ENCODE measurements at places on chromosomes 12 and 14.

DNA sequence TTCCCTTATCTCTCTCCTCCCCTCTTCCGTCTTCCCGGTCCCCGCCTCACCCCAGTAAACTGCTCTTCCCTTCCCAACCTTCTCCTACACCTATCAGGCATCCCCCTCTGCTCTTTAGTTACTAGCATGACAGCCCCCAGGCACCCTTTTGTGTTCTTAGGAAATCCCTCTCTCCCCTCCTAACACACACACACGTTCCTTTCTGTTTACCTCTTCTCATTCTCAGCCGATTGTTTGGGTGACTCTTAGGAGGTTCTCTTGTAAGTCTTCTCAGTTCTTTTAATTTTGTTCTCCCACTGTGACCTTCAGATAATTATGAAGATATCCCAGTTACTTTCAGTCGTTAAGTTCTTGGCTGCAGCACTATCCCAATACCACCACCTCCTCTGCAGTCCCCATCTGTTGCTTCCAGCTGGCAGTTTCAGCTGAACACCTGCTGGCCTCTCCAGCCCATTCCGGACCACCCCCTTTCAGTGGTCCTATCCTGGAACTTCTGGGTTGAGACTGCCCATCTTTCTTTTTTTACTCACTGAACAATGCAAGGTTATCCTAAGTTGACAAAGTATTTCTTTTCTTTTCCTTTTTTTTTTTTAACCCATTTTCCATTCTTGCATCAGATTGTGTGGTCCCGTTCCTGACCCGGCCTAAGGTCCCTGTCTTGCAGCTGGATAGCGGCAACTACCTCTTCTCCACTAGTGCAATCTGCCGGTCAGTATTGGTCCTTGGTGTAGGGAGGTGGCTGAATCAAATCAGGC is 711 bp downstream of the MARS1 start:
- no peak for DNase-seq

DNA sequence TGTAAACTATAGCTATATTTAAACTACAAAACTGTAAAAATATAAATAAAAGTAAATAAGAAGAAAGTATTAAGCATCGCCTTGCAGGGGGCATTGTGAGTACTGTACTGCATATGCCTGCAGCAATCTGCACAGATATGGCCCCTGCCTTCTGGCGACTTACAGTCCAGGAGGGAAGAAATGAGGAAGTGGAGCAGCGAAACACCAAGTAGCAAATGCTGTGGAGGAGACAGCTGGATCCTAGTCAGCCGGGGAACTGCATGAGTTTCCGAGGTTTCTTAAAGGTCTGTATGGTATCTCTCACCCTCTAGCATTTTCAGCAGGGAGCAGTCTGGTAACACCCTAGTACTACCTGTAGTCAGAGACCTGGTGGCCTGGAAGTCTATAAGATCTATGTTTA is 256.9 kb downstream of the CACNA1C start:
- no peak for DNase-seq

GRCh38 chr12:115294453-115295133 is 610.6 kb upstream of the TBX3 start:
- DNase-seq = no peak

DNA sequence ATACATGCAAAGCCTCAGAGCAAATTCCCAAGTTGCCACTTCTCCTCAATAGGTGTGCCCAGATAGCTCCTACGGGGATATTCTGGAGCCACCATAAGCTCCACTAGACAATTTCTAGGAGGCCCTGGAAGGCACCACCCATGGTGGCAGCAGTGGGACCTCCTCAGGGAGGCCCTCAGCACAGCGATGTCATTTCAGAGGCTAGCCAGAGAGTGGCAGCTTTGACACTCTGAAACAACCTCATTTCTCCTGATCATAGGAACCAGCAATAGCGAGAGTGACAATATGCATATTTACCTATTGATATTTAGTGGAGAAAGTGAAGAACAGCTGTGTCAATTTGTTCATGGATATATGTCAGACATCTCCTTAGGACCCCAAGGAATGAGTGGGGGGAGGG is 612.3 kb downstream of the SOX5 start:
- DNase-seq = no peak

- no peak for DNase-seq
These were observed 68.8 kb upstream of the NOS1 start for GRCh38 chr12:117430246-117430645.

DNA sequence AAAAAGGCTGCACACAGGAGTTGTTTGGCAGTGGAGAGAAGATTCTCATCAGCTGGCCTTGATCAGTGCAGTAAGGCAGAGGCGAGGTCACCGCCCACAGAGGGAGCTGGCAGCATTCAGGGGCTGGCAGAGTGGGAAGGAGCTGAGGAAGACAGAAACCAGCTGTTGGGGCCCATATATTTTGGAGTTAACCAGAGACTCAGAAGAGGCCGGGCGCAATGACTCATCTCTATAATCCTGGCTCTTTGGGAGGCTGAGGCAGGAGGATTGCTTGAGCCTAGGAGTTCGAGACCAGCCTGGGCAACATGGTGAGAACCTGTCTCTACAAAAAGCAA is 17.7 kb downstream of the SMCO2 start:
- no peak for DNase-seq

GRCh38 chr14:85399186-85399585 is 130.8 kb upstream of the FLRT2 start:
- DNase-seq = no peak

- no peak for DNase-seq
These were observed 8.0 kb downstream of the GALNT4 start for GRCh38 chr12:89516633-89517032.

DNA sequence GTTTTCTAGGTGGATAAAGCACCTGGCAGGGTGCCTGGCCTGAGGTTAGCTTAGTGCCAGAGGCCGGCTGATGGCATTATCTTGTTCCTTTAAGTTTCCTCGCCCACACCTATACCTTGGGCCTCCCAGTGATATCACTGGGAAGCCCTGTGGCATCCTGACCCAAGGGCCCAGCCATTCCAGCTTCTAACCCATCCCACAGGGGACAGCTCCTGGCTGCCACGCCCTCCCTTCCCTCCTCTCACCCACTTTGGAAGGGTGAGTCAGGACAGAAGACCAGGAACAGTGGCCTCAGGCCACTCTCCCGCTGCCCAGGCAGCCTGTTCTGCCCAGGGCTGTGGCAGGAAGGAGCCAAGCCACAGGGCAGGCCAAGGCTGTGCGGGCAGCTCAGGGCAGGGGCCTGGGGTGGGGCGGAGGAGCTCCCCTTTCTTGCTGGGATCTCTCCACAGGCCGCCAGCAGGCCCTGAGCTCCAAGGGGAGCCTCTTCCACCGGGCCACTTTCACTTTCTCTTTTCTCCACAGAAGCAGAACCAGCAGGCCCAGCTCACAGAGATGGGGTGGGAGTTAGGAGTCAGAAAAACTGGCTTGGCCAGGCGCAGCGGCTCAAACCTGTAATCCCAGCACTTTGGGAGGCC is 75.1 kb downstream of the IRF2BPL start:
- DNase-seq = no peak

GRCh38 chr12:1309613-1310012 is 284.8 kb downstream of the FBXL14 start:
- DNase-seq = no peak

DNA sequence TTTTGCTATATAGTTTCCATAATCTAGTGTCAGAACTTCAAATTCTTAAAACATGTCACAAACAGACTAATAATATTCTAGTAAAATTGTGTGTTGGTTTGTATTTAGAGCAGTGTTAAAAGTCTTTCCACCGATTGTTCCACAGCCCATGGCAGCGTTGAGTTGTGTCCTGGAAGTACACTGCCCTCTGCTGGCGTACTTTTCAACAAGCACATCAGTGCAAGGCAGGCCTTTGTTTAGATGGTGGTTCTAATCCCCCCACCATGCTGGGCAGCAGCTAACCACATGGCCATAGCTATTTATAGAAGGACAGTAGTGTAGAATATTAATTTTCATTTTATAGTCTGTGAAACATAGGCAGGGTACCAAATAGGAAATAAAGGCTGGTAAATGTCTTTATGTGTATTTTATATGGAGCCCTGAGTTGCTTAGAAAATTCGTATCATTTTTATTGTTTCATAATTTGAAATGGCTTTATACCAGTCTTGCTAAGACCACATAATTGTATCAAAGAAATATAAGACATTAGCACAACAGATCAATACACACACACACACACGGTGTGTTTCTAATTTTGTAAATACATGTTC is 235.4 kb downstream of the SEC23A start:
- DNase-seq = peak; percentile 5

DNA sequence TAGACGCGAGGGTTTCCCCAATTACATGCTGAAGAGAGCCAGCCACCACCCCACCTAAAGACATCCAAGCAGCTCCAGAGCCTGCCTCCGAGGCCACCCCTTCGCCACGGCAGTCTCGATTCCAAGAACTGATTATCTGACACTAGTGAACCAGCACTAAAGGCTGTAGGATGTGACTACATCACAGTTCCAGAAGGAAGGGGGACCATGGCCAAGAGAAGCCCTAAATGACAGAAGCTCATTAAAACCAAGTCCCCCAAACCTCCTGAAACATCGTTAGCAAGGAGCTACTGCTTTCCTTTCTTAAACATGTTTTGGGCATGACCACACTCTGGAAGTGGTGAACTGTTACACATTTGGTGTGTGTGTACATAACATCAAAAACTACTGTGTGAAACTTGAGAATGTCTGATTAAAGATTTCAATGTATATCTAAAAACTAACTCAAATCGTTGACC is 88.2 kb downstream of the DUSP16 start:
- DNase-seq = no peak

GRCh38 chr14:91284146-91284790 is 39.8 kb upstream of the GPR68 start:
- no peak for DNase-seq

- DNase-seq = no peak
These were observed 106.7 kb downstream of the PPP2R5E start for GRCh38 chr14:63436286-63437098.

DNA sequence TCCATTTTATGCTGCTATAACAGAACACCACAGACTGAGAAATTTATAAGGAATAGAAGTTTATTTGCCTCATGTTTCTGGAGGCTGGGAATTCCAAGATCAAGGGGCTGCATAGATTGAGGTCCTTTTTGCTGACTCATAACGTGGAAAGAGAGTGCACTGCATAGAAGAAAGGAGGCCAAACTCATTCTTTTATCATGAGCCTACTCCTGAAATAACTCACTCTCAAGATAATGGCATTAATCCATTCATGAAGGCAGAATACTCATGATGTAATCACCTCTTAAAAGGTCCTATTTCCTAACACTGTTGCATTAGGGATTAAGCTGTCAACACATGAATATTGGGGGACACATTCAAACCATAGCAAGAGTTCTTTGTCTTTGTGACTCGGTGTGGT is 60.0 kb upstream of the FBXO33 start:
- no peak for DNase-seq

Data from stimulated activated CD8-positive, alpha-beta memory T cell treated with anti-CD3 and anti-CD28 coated beads, Interleukin-4, amount 100 ng/mL, for 1 hour (primary cell).